ENCODE measurements at places on chromosomes 2 and 18.

GRCh38 chr18:23498117-23498516 lies 5.2 kb upstream of the RMC1 start:
- no peak for DNase-seq

- no peak for DNase-seq
These were observed 2082.3 kb upstream of the CELF4 start for GRCh38 chr18:39647627-39648534.

DNA sequence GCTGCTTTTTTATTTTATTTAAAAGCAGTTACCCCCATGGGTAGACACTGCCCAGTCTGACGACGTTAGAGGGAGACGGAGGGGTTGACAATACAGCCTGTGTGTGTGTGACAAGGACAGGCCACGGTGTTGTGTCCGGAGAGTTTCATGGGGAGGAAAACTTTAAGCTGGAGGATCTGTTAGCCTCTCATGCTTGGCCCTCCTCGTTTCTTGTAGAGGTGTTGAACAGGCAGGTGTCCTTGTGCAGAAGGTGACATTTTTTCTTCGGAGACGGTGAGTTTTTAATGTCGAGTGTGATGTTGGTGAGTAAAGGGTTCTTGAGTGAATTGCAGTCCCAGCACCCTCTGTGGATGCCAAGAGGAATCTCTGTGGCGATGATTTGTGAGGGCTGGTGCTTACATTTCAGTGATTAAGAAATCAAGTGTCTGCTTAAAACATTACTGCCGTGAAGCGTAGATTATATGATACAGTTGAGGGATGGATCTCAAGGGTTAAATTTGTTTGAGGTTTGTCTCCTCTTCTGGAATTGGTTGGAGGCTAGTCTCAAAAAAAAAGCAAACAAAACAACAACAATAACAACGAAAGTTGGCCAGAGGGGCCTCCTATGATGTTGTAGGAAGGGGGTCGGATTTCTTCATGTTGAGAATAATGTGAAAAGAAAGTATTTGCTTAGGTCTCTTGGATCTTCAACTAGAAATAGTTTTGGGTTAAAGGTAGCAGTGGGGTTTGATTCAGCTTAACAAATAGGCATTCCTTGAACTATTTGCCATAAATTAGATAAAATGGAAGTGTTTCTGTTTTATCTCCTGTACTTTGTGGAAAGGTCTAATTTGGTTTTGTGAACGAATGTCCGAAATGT lies 1.6 kb downstream of the NCOA1 start:
- peak; percentile 35 for DNase-seq

DNA sequence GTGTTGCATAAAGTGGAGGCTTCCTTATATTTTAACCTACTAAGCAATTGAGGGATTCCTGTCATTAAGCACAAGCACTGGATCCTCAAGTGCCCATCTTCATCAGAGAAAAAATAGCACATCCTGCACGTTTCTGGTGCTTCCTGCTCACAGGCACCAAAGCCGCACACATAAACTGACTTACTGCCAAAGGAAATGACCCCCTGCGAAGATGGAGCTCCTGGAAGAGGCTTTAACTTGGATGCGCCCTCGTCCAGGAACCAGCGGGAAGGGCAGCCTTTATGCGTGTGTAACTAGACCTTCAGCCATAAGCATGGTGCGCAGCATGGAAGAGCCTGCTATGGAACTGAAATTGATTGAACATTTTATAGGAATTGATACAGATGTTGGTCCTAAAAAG lies 188.7 kb downstream of the FTCDNL1 start:
- no peak for DNase-seq

DNA sequence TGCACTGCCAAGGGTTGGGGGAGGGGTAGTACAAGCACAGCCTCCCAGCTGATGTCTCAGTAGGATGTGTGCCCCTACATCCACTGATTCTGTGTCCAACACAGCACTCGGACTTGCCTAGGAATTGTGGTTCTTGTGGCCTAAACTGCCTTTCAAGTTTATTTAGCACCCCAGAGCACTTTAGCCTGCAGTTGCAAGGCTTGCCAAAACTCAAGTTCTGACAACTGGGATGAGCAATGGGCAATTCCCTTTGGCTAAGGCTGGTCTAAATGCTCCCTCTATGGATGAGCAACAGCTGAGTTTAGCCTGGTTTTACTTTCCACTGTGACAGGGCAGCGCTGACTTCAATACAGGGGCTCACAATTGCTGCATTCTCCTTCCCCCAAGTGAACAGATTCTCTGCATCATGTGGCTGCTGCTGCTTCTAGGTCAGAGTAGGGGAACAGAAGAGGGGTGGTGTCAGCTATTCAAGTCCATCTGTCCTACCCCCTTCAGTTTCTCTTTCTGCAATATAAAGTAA lies 471.5 kb downstream of the PIK3C3 start:
- DNase-seq = no peak
